ENCODE measurements at places on chromosomes 5 and 9.
A peak's percentile ranks its signal among the peaks of the same experiment; 100 is the strongest.

DNA sequence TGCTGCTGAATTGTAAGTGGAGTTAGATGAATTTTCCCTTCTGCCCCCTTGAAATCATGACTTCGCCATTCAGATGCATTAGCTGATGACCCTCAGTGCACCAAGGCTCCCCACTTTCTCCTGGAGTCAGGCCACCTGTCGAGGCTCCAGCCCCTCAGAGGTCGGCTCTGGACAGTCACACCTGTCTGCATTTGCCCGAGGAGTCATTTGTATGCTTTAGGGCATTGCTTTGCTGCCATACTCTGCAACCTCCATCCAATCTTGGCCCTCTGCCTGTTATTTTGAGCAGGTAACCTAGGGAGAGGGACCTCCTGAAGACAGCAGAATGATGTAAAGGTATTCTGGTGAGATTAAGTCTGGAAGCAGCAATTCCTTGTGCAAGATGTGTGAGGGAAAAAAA lies 144.8 kb downstream of the MACROH2A1 start:
- no peak for DNase-seq

DNA sequence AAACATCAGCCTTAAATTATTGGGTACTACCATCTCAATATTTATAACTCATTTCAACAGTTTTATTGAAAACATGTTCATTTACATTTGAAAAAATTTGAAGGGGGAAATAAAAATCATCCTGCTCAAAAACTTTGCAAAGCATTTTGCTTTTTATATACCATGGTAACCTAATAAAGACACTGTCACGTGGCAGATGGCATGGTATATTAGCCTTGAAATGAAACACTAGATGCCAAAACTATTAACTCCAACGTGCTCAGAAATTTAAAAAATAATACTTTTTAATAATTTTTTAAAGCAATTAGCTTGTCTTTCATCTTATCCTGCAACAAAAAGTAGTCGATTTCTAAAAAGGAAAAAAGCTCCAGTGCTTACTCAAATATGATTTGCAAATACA lies 88.6 kb upstream of the NFIB start:
- DNase-seq, result no peak

- no peak for DNase-seq
Measured at GRCh38 chr5:55036477-55036876, 12.4 kb downstream of the GZMK start.

DNA sequence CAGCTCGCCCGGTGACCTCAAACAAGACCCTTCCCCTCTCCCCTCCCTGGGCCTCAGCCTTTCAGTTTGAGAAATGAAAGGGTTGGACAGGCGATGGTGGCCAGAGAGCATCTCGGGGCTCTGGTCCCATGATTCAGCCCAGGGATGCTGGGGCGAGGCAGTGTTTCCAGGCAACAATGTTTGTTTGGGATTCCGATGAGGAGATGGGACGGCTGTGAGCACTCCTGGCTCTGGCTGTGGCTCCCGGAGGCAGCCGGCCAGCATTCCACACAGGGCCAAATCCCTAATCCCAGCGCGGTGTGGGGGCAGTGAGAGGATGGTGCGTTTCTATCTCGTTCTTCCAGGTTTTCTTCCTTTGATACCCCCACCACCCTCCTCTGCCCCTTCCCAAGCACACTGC lies 66.0 kb downstream of the HMCN2 start:
- DNase-seq, result peak; percentile 90

- no peak for DNase-seq
Measured at GRCh38 chr5:173430394-173430793, 102.2 kb upstream of the STC2 start.

GRCh38 chr9:69584759-69585158 lies 87.4 kb downstream of the APBA1 start:
- DNase-seq, result no peak

DNA sequence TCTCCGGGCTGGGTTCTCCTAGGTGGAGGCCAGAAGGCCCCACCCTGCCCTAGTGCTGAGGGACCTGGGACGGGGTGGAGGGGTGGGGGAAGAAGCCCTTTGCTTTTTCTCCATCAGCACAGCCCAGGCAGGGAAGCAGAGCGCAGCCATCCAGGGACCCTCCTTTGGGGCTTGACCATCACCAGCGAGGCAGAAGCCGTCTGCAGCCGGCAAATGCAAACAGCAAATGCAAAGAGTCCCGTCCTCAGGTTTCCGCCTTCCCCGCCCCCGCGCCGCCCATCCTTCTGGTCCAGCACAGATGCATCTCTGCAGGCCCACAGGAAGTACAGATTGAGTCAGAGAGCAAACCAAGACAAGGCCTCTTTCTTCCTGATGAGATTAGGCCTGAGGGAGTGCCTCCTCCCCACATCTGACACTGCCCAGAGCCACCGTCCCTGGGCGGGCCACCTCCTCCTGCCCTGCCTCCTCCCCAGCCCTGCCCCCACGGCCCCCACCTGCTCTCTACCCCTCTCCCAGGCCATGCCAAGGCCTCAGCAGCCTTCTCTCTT lies 23.4 kb downstream of the CORO2A start:
- no peak for DNase-seq

DNA sequence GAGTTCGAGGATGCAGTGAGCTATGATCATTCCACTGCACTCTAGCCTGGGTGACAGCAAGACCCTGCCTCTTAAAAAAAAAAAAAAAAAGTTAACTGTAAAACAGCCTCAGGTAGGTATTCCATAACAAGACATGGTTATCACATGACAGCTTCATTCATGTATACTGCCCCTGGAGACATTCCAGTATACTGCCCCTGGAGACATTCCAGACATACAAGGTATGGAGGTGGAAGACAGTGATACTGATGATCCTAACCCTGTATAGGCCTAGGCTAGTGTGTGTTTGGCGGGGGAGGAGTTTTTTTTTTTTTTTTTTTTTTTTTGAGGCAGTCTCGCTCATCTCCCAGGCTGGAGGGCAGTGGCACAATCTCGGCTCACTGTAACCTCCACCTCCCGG lies 105.5 kb downstream of the RICTOR start:
- no peak for DNase-seq

GRCh38 chr5:157558041-157558595 lies 17.5 kb downstream of the ADAM19 start:
- DNase-seq, result no peak

DNA sequence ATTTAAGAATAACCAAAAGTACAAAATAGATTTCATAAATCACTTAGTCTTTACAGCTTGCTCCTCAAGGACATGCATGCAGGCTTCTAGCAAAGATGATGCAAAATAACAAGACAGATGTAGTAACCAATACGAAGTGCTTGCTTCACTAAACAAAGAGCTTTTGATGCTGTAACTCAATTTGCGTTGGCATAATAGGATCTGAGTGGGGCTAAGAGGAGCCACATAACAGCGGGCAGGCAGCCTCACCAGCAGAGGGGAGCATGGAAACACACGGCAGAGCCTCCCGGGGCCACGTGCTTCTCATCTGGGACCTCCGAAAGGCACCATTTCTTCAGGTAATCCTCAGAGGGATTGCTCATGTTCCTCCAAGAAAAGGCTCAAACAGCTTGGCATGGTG lies 139.7 kb downstream of the C5orf15 start:
- no peak for DNase-seq

- DNase-seq, result no peak
Measured at GRCh38 chr9:89284076-89284475, 26.9 kb upstream of the CKS2 start.

GRCh38 chr9:77975036-77975435 lies 56.6 kb downstream of the GNAQ start:
- no peak for DNase-seq

DNA sequence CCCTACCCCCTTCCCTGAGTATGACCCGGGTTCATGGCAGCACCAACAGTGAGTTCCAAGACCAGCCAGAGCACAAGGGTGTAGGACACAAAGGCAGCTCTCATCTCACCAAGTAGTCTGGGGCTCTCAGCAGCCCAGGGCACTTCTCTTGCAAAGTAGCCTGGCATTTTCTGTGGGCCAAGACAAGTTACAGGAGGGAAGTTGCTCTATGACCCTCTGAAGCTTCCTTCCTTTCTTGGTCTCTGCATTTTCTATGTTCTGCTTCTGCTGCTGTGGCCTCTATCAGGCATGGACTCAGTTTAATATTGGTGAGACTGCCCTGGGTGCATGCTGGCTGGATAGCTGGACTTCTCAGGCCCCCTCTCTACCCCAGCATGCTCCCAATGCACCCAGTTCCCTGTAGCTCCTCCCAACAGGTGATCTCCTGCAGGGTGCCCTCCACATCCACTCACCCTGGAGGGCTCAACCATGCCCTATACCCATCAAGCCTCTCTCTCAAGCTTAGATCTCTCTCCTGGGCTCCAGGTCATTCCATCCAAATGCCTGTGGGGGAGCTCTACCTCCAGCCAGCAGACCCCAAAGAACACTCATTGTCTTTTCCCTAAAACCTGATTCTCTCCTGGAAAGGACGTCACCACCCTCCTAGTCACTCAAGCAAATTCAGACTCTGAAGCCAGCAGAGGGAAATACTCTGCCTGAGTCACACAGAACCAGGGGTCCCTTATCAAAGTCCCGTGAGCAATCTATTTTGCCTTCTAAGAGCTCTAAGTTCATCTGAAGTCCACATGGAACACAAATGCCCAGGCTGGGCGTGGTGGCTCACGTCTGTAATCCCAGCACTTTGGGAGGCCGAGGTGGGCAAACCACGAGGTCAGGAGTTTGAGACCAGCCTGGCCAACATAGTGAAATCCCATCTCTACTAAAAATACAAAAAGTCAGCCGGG lies 13.8 kb downstream of the TBC1D2 start:
- no peak for DNase-seq

- no peak for DNase-seq
Measured at GRCh38 chr9:72551306-72551705, 29.9 kb downstream of the TMC1 start.

GRCh38 chr5:97838214-97838613 lies 655.2 kb upstream of the RIOK2 start:
- DNase-seq, result no peak

GRCh38 chr9:112810696-112811490 lies 60.3 kb downstream of the SNX30 start:
- no peak for DNase-seq

DNA sequence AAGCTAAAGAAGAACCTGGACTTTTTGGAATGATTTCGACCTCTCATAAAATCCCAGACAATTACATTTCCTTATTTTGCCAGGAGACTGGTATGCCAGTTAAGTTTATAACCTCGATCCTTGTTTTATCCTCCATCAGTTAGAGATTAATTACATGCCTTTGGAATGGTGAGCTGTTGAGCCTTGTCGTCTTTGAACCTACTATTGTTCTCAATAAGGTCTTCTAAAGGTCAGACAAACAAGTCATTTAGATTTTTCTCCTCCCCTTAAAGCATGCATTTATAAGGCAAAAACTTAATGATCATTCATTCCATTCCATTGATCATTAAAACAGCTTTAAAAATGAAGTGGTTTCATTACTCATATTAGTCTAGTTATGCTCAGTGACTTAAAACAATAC lies 304.9 kb downstream of the DOCK8 start:
- DNase-seq, result no peak

- DNase-seq, result peak; percentile 45
Measured at GRCh38 chr5:51386916-51387883, 4.0 kb downstream of the ISL1 start.

DNA sequence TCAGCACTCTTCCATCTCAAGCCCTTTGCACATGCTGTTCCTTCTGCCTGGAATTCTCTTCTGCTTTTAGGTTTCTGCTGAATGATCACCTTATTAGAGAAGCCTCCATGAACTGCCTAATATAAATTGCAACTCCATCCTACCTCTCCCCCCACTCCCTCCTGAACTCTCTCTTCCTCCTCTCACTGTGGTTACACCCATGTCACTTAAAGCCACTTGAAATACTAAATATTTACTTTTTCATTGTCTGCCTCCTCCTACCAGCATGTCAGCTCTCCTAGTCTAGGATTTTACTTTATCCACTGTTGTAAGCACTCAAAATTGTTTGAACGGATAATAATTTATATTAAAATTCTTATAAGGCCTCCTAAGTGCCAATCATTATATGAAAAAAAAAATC lies 43.8 kb downstream of the ACTL7B start:
- DNase-seq, result no peak

DNA sequence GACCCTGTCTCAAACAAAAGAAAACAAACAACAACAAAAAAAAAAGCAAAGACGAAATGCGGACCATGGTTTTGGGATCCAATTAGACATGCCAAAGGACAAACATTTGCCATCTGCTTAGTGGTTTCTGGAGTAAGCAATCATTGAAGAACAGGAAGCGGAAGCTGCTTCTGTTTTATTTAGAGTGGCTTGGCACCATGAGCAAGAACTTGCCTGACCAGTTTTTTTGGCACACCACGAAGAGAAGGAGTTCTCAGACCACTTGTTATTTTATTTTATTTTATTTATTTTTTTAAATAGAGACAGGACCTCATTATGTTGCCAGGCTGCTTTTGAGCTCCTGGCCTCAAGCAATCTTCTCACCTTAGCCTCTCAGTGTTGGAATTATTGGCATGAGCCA lies 17.0 kb downstream of the BTF3 start:
- DNase-seq, result no peak

- no peak for DNase-seq
Measured at GRCh38 chr9:115439641-115440040, 321.7 kb upstream of the TNC start.

GRCh38 chr5:40986666-40987065 lies 77.4 kb downstream of the C7 start:
- DNase-seq, result no peak

DNA sequence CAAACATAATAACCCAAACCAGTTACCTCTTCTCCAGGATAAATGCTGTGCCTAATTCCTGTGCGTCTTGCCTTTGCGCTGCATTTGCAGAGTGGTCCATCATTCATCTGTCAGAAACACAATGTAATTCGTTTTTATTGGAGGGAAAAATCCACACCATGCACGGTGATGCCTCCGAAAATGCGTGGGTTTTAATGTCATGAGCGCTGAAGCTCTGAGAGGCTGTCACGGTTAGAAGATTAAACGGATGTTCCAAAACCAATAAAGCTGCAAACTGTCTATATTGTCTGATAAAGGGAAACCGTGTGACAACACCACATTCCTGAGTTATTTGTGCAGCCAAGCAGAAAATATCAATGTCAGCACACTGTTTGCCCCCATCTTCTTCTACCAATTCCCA lies 27.4 kb downstream of the DROSHA start:
- DNase-seq, result no peak

DNA sequence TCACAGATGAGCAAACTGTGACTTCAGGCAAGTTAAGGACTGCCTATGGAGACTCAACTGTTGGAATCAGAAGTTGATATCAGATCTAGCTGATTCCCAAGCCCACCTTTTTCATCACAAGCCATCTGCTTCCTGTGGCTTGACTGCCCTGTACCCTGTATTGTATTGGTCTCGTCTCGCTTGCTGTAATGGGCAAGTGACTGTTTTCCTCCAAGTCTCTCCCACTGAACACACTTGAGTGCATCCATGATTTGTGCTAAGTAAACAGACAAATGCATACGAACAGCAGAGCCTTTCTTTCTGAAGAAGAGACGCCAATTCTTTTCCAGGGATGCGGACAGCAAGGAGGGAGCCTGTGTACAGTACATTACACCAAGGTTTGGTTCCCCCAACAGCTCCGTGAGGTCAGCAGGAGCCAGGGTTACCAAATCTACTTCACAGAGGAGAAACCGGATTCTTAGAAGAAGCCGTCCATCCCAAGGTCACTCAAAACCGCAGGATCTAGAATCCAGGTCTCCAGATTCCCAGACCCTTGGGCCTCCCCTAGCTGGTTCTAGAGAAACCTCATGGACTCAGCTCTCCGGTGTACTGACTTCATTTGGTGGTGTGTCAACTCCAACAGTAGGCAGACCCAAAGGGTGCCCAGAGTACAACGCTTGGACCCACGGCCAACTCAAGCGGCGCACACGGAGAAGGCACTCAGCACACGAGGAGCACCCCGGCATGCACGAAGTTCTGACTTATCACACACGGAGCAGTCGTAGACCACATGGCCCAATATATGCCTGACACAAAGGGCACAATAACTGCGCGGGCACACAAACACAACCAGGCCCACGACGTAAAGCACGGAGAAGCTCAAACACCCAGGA lies 1.1 kb downstream of the BAG1 start:
- peak; percentile 51 for DNase-seq

All from right forelimb (tissue), 1 donor.